ENCODE measurements at places on chromosomes 5 and 9.

DNA sequence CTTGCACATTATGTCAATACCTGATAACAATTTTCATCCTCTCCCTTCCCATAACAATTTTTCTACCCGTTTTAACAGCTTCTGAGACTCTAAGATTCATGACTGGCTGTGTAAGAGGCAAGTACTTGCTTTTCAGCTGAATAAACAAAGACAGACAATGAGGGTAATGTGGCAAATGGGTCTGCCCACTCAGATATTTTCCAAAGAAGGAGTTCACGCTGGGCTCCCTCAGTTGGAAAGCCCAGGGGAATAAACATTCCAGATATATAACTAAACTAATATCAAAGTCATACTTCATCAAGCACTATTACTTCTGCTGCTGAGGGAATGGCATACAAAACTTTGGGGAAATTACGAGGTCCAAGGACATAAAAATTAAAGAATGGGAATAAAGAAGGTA is 24.4 kb downstream of the MEGF9 start:
- no peak for DNase-seq

DNA sequence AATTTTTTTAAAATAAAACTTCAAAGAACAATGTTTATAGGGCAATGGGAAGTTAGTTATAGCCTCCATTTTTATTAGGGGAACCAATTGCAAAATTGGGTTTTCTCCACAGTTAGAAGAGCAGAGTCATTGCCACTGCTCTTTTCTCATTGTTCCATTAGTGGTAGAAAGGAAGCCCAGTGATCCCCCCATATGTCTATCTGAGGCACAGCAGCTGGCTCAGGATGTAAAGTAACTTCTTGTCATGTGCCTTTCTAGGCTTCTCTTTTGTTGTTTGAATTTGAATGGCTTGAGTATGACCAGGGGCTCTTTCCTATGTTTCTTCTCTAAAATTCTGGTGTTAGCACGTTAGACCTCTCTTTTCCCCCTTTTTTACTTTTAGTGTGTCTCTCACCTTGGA is 61.2 kb downstream of the UBAP1 start:
- no peak for DNase-seq

DNA sequence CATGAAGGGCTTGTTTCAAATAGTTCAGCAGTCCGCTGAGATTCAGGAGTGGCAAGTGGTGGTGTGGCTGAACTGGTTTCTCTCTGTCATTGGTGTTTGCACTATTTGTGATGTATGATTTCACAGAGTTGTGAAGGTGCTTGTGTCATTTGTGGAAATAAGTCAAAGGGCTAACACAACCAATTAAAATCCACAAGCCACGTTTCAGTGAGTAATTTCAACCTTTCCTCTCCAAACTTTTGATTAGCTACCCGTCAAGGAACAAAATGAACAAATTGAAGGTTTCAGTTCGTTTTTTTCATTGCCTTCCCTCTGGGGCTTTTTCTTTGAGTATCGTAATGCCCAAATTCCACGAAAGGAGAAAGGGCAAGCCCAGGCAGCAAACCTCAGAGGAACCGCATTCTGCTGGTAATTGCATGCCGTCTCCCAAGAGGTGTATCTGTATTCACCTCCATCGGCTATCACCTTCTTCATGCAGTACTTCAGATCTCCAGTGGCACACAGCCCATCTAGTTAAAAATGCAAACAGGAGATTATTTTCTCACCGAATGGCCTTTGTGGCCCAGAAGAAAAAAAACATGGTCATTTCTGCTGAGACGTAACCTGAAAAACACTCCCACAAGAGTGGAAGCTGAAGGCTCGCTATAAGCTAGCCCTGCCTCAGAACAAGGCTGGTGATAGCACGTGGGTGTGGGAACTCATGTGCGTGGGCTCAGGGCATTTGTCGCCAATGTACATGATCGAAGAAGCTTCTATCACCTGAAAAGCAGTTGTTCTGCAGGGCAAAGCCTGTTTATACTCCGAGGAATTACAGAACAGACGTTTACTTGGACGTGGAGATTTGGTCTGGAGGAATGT is 197.1 kb downstream of the NR3C1 start:
- no peak for DNase-seq

- peak; percentile 60 for DNase-seq
Observed at GRCh38 chr9:121271368-121272341, 3.7 kb downstream of the GSN start.

All from mucosa of gallbladder (tissue), 1 donor.